ENCODE measurements at places on chromosomes 4 and X.

- no peak for DNase-seq
Observed at GRCh38 chr4:82614838-82615449, 53.2 kb upstream of the TMEM150C start.

DNA sequence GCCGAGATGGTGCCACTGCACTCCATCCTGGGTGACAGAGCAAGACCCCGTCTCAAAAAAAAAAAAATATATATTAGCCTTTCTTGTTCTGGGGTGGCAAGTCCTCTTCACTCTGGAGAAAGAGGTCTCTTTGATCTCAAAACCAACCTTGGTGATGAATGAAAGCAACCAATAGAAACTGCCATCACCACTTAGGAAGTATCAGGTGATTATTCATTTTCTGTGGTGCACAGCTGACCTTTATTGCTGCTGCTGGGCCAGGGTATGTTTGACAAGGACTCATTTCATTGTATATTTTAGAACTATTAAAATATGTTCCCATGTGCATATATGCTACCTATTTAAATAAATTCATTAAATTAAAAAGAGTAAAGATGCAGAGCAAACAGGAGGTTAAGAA is 76.0 kb upstream of the KIT start:
- no peak for DNase-seq

DNA sequence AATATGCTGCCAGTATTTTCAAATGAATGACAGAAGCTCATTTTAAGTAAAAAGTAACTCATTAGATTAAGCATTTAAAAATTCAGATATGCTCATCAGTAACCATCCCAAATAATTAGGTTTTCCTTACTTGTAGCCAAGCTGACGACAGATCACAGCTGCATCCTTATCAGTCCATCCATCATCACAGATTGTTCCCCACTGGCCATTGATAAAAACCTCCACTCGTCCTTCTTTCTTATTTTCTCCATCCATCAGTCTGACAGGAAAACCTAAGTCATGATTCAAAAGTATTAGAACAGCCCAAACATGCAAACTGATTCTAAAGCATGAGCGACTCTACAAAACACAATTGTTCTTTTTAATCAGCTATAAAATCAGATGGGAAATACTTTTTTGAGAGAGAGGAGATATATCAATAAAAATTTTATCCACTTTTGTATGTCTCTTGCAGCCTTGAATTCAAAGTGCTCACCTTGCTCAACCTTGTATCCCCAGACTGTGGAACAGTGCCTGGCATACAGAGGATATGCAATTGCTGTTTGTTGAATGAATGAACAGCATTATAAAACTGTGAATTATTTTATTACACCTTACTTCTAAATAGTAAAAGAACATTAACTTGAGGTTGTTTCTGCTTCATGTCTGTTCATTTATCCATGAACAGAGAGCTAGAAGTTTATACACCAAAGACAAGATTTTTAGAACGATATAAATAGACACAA is 44.3 kb downstream of the PRSS12 start:
- no peak for DNase-seq

DNA sequence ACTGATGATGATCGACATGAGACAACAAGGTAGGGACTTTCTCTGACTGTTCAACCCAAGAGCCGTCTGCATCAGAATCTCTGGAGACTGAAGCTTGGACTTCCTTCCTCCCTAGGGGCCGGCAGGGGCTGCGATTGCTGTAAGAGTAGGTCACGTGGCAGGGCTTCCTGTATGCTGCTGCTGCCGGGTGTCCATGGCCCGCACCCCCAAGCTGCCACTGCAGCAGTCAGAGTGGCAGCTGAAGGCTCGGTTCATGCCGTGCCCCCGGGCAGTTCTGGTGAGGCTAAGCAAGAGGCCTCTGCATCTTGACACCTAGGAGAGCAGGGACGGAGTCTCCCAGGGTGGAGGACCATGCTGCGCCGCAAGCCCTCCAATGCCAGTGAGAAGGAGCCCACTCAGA is at the start of gene SASH3:
Gene SASH3, plus strand, starts transcription at position 203 of the 400 bp plus-strand sequence. Its CDS starts 149 bp downstream, at position 352.
- no peak for DNase-seq

DNA sequence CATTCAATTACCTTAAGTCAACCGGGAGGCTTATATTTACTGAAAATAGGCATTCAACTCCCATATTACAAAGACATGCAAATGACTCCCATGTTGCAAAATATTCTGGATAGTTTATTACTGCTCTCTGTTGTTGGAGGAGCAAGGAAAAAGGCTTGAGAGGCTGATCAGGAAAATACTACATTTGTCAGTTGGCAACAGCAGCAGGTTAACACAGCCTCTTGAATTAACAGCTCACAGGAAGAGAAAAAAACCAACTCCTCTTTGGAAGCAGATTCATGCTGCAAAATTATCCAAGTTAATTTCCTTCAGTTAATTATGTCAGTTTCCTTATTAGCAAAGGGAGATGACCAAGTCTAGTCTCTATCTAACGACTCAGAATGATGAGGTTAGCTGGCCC is 238.9 kb downstream of the MAML3 start:
- DNase-seq = no peak

- no peak for DNase-seq
Observed at GRCh38 chr4:109238746-109239145, 63.7 kb downstream of the COL25A1 start.
